ENCODE measurements at places on chromosomes 12 and 14. TPM values are rescaled to one million over a fixed set of nuclear protein-coding genes. Genes with fewer than 3 reads are reported as not detected.
A peak's percentile ranks its signal among the peaks of the same experiment; 100 is the strongest.

GRCh38 chr14:105070760-105071137, 5.5 kb upstream of the GPR132 start:
- no peak for DNase-seq

DNA sequence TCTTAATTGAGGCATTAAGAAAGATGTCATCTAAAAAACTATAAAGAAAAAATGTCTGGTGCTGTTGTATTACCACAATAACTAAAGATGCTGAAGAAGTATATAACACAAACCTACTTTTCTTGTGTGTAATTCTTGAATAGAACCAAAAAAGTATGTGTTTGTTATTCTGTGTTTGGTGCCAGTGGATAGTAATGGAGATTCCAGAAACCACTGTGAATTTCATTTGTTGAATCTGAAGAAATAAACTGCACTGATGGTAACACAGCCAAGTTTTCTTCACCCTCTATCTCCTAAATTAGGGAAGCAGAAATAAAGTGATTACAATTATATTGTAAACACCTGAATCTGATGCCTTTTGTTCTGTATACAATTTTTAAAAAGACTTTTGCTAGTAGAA, 13.1 kb upstream of the KERA start:
- DNase-seq = no peak

- DNase-seq = peak; percentile 28
These were observed at the start of gene KRT7 for GRCh38 chr12:52232674-52233461. Gene KRT7, plus strand, starts transcription at chr12:52233243. Its CDS starts 54 bp downstream, at chr12:52233297.

- DNase-seq = no peak
These were observed 249.9 kb upstream of the FLRT2 start for GRCh38 chr14:85280074-85280473.

DNA sequence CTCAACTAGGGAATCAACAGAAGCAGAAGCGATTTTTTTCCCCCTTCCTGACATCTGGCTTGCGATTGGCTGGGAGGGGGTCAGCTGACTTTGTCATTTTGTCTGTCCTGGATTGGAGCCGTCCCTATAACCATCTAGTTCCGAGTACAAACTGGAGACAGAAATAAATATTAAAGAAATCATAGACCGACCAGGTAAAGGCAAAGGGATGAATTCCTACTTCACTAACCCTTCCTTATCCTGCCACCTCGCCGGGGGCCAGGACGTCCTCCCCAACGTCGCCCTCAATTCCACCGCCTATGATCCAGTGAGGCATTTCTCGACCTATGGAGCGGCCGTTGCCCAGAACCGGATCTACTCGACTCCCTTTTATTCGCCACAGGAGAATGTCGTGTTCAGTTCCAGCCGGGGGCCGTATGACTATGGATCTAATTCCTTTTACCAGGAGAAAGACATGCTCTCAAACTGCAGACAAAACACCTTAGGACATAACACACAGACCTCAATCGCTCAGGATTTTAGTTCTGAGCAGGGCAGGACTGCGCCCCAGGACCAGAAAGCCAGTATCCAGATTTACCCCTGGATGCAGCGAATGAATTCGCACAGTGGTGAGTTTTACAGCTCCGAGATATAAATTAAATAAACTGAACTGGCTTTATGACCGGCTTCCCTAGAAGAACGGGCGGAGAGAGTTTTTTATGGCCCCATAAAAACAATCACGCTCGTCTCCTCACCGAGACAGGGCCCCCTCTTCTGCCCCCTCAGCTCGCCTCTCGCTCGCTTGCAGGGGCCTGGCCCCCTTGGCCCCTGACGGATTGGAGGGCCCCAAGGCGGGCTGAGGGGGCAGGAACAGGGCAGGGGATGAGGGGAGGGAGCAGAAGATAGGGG, at the start of gene HOXC6:
TSS of gene HOXC6 (plus strand) at position 127 of the 888 bp plus-strand sequence. CDS start at position 209, 82 bp downstream.
- DNase-seq = no peak

GRCh38 chr14:67622675-67623074, 3.0 kb downstream of the ARG2 start:
- peak; percentile 83 for DNase-seq

GRCh38 chr12:6644903-6645302, 2.3 kb downstream of the ACRBP start:
- no peak for DNase-seq

- no peak for DNase-seq
These were observed 315.9 kb downstream of the BMP4 start for GRCh38 chr14:53640695-53641094.

DNA sequence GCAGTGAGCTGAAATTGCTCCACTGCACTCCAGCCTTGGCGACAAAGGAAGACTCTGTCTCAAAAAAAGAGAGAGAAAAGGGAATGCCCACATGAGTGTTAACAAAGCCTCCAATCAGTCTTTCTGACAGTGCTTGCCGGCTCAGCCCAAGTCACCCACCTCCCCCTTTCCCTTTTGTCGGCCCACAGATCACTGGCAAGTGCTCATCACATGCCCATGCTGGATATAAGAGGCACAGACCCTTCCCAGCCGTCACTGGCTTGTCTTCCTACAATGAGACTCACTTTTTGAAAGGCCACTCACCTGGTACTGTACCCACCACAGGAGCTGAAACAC, 70.8 kb downstream of the CCDC88C start:
- no peak for DNase-seq

DNA sequence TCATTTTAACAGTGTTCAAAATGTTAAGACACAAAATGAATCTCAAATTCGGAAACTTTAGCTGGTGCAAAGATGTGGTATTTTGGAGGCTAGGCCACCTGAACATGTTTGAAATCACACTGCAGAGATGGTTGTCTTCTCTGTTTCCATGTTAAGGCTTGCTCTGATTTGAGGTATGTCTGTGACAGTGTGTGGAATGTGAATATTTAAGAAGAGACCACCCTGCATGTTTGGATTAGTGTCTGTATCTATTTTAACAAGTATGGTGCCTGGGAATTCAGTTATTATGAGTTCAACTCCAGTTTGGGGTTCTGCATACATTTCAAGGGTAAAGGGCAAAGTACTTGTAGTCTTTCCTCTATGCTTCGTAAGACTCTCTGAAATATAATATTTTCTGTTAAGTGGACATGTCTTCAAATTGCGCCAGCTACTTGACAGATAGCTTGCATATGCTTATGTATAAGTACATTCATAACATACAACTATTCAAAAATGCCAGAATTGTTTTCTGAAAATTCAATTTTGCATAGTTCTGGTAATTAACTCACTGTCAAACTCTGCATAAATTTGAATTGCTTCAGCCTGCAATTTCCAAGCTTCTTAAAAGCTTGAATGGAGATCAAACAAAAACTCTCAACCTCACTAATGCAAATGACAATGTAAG, 424.0 kb downstream of the ADAMTS20 start:
- no peak for DNase-seq

DNA sequence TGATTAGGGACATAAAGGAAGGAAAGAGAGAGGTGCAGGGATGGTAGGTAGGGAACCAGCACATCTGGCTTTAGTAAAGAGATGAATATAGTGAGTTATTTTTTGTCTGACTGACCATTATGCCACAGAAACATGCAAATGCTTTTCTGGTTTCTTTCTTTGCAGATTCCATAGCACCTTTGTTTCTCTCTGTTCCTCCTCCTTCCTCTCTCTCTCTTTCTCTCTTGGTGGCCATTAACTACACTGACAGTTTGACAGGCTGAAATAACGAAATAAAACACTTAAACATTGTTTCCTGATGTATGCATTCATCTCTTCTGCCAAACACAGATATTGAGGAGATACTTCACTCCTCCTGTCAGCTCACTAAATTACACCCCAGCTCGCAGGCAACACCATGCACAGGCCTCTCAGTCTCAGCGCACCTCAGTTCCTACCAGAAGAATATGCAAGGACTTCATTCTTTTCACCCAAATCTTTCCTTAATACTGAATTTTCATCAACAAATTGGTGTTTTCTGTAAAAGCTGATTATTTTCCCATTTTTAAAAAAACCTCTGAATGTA, 406.9 kb upstream of the SOX5 start:
- DNase-seq = no peak

DNA sequence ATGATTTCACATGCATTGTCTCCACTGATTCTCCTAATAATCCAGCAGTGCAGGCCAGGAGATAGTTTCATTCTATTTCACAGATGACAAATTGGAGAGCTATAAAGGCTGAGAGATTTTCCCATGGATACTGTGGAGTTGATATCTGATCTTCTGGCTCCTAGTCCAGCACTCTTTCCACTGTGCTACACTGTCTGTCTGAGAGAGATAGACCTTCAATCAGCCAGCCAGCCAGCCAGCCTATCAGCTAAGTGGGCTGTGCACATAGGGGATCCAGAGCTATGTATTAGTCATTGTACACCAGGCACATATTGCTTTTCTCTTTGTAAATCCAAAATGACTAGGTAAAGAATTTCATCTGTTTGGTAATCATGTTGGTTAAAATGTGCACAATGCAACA, 91.8 kb upstream of the ATP2B1 start:
- DNase-seq = no peak

DNA sequence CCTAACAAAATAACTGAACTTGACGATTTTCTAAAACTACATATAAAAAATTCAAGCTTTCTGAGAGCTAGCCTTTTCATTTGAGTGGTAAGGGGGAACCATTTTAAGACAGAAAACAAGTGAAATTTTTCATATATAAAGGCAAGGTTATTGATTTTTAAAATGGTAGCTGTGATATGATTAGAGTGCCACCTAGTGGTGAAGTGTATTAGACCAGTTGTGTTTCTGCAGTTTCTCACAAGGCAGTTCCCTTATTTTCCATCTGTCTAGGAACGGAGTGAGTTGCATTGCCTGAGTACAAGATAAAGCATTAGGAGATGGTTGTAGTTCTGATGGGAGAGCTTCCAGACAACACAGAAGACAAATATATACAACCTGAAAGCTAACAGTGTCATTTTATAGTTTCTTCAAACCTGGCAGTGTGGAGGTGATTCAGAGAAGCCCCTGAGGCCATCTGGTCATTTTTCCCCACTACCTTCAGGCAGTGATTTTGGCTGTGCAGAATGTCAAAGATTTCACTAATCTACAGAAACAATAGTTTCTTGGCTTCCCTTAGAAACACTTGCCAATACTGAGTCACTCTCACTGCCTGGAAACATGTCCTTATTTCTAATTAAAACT, 180.8 kb downstream of the C12orf50 start:
- DNase-seq = no peak

- DNase-seq = no peak
These were observed 171.8 kb upstream of the CPNE8 start for GRCh38 chr12:39077226-39077625.

DNA sequence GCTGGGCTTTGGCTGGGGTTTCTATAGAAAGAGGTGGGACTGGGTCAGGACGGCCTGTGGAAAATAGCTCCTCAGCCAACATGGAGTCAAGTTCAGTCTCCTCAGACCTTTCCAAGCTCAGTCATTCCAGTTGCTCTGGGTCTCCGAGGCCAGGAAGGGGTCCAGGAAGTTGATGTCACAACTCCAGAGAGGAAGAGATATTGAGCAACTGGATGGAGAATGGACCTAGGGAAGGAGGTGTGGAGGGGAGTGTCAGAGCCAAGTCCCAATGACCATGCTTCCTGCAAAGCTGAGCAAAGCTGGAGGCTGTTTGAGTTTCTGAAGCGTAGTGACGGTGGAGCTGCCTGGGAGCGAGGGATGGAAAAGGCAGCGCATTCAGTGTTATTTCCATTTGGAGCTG, 86.1 kb downstream of the SLC24A4 start:
- peak; percentile 81 for DNase-seq

DNA sequence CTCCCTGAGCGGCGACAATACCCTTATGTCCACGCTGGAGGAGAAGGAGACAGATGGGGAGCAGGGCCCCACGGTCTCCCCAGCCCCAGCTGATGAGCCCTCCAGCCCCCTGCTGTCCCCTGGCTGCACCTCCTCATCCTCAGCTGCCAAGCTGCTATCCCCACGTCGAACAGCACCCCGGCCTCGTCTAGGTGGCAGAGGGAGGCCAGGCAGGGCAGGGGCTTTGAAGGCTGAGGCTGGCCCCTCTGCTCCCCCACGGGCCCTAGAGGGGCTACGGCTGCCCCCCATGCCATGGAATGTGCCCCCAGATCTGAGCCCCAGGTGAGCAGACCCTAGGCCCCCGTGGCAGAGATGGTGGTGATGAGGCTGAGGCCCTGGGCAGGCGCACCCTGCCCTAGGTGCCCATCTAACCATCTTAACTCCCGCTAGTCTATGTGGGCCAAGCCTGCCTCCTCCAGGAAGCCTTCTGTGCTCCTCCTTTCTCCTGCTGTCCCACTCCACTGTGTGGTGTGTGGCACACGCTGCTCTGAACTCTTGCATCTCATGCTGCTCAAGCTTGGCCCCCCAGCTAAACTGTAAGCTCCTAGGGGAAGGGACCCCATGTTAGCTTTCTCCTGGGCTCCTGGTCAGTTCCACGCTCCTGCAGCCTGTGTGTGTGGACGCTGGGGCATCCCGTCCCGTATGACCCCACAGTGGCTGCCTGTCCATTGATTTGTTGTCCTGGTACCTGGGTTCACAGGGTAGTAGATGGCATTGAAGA, 12.1 kb downstream of the MCRS1 start:
- no peak for DNase-seq

DNA sequence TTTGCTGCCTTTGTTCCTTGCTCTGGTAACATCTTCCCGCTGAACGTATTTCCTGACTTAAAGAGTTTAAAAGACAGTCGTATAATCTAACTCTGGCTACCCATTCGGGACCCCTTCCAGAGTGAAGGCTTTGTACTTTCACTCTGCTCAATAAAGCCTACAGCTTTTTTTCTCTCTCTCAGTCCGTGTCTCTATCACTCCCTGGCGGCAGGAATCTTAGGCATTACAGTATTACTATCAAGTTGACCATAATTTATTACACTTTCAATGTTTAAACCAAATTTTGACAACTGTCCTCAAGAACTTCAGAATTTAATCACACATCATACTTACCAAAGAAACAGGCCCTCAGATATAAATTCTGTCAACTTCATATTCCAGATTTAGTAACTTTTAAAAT, 967.9 kb downstream of the FSCB start:
- no peak for DNase-seq

GRCh38 chr12:123723011-123723410, 10.9 kb downstream of the ATP6V0A2 start:
- no peak for DNase-seq

GRCh38 chr12:110699591-110700445, 10.9 kb upstream of the HVCN1 start:
- DNase-seq = peak; percentile 36

Gene RASSF9
- 3.9 TPM for total RNA-seq

Gene CMKLR1
- total RNA-seq = 13.2 TPM

Gene C1RL
- total RNA-seq = 82.6 TPM

Gene KRT85
- total RNA-seq = not detected

Gene SRGAP1
- total RNA-seq = 5.4 TPM
